Activated CD8-positive, alpha-beta memory T cell treated with anti-CD3 and anti-CD28 coated beads for 24 hours (primary cell): ENCODE measurements at places on chromosomes 2 and 18.

DNA sequence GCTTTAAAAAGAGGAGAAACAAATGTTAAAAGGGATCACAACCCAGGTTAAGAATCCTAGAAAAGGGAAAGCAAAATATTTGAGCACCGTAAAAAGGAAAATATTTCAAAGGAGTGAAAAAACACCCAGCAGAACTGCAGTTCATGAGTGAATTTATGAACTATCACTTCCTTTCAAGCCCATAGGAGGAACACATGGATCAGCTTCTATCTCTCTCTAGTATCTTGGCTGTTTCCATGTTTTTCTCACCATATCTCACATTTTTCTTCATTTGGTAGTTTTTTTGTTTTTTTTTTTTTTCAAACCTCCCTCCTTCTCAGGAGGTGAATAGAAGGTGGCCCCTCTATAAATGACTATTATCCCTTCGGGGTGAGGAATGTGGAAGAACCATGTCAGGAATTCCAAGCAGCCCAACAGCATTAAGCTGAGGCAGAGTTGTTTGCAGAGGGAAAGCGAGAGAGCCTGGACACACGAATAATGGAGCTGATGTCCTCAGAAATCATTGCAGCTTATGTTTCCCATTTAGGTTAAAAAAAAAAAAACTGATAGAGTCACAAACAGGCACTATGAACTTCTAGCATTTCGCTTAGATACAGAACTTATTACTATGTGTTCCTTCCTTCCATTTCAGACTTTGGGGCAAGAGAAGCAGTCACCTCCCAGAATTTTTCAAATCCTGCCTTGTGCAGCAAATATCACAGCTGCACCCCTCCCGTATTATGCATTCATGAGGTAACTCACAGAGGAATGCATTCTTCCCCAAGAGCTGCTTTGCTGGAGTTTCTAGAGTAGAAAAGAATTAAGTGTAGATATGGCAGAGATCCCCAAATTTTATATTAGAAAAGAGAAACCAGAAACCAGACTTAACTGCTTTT is 315.6 kb downstream of the IRS1 start:
- no peak for DNase-seq

GRCh38 chr2:235824331-235824730 is 330.5 kb downstream of the AGAP1 start:
- DNase-seq = no peak

DNA sequence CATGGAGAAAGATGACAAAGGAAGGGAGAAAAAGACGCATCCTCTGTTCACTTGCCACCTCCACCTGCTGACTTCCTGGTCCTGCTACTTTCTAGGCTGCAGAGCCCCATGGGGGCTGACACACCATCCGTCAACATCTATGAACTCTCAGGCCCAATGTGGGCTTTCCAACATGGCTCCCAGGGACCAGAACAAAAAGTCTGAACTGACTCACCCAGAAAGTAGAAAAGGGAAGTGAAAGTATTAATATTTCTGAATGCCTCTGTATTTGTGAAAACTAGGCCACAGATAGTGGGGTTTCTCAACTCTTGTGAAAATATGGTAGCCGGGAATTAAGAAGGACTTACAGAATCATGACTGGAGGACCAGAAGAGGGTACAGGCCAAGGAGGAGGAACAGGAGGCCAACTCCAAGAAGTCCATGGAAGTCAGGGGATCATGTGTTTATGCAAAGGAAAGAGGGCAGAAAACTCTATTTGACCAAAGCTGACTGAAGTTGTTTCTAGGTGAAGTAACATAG is 123.1 kb upstream of the CAB39 start:
- DNase-seq = no peak

DNA sequence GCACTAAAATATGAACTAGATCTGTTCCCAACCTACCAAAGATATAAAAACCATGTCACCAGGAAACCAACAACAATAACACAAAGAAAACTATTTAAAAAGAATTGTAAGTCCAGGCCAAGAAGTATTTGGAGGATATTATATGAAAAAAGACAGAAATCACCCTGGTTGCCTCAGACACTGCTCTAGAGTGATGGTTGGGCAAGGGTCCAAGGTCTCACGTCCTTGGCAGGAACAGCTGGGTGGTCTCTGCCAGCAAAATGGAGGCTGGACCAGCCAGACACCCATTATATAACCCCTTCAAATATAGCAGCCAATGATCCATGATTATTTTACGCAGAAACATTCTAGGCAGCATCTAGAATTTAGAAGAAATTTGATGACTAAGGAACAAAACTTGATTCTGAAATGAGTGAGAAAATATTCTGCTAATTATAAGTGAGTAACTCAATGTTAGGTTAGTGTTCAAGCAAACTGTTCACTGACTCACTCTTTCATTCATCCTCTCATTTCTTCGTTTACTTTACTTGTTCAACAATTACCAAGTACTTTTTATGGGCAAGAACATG is 35.4 kb downstream of the MRPL35 start:
- no peak for DNase-seq

- DNase-seq = no peak
Measured at GRCh38 chr18:23894661-23895175, 119.8 kb upstream of the TTC39C start.

DNA sequence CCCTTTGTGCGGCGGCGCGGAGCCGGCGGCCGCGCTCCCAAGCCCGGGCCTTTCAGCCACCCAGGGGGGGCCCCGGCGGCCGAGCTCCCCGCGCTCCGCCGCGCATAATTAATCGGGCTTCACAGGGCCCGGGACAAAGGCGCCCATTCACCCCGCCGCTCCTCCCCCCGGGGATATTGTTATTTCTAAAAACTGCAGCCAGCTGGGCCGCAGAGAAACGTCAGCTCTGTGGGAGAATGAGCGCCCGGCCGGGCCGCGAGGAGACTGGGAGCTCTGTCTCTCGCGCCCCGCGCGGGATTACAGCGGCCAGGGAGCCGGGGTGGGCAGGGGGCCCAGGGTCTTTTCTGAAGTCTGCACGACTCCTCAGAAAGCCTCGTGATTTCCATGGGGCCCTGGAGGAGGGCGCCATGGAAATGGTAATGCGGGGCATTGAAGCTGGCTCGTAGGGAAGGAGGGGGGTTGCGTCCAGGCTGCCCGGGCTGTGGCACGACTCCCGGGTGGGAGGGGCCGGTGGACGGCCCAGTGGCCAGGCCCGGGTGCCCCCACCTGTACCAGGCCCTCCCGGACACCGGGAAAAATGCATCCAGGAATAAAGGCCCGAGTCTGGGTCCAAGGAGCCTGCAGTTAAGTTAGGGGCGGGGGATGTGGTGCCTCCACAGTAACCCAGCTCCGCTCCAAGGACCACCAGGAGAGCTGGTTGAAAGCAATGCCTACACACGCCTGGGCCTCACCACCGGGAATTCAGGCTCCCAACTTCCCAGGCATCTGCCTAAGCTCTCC is 125.3 kb downstream of the ZFP36L2 start:
- no peak for DNase-seq

DNA sequence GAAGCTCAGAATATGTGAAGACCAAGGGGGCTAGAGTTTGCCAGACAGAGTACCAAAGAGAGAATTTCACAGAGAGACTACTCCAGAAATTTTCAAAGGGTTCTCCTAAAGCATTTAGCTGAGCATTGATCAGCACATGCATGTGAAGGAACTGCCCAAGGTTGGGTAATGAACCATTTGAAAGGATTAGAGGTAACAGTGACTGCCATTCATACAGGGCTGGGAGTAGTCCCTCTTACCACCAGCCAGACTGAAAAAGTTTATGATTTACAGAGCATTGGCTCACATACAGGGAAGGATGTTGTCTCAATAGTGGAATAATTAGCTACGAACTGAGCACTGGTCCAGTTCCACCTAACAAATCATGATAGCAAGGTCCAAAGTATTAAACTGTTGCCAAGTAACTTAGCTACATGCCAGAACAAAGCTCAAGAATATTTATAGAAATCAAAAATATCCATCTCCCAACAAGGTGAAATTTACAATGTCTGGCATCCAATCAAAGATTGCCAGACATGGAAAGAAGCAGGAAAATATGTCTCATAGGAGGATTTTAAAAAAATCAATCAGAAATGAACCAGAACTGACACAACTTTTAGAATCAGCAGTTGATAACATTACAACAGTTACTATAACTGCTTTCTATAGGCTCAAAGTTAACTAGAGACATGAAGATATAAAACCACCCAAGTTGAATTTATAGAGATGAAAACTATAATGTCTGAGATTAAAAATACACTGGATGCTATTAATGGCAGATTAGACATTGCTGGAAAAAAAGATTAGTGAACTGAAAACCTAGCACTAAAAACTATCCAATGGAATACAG is 25.7 kb upstream of the RNF103 start:
- DNase-seq = no peak

- no peak for DNase-seq
Measured at GRCh38 chr2:220334871-220335590, 707.6 kb downstream of the SLC4A3 start.

DNA sequence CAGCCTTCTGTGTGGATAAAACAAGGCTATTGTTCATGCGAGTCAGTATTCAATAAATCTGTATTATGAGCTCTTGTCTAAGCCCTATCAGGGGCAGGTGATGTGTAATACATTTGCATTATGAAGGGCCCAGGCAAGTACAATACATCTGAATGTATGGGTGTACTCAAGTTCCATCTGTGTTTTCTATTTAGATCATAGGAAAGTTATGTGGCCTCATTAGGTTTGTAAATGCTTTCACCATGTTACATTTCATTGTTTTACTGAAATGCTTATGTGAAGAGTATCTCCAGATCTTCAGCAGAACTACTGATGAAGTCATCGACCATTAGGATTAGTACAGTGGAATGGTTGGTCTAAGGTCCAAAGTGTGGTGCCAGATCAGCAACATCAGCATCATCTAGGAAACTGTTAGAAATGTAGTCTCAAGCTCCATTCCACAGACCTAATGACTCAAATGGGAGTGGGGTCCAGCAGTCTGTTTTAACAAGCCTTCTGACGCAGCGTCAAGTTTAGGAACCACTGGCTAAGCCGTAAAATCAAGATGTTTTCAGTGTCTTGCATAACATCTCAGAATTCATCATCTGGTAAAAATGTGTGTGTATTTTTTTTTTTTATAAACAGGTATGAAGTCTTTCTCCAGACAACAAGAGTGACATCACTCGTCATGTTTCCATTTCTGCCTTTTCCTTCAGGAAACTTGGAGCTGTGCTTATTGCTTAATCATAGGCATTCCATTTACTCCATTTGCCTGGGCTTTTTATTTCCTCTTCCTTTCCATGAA is 80.5 kb downstream of the LYPD6 start:
- DNase-seq = no peak

GRCh38 chr2:205435970-205436369 is 246.3 kb upstream of the NRP2 start:
- no peak for DNase-seq

GRCh38 chr2:44839771-44840502 is 101.6 kb upstream of the SIX3 start:
- DNase-seq = no peak

- DNase-seq = no peak
Measured at GRCh38 chr18:71986351-71987050, 557.6 kb downstream of the CBLN2 start.

GRCh38 chr2:118320658-118321057 is 232.4 kb downstream of the INSIG2 start:
- DNase-seq = no peak

- no peak for DNase-seq
Measured at GRCh38 chr18:50507120-50507590, 52.7 kb upstream of the MAPK4 start.

- DNase-seq = no peak
Measured at GRCh38 chr2:129733041-129733440, 246.4 kb upstream of the RAB6C start.

- no peak for DNase-seq
Measured at GRCh38 chr2:178177066-178177679, 17.1 kb upstream of the OSBPL6 start.
